ENCODE measurements at places on chromosomes 6 and 20.

GRCh38 chr6:14638435-14638905 lies 520.9 kb downstream of the CD83 start:
- DNase-seq: no peak

DNA sequence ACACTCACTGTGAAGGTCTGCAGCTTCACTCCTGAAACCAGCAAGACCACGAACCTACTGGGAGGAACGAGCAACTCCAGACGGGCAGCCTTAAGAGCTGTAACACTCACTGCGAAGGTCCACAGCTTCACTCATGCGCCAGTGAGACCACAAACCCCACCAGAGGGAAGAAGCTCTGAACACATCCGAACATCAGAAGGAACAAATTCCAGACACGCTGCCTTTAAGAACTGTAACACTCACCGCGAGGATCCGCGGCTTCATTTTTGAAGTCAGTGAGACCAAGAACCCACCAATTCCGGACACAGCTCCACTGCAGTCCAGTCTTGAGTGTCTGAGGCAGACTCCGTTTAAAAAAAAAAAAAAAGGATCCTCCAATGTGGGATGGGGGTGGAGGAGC lies 60.4 kb upstream of the ERVFRD-1 start:
- no peak for DNase-seq

DNA sequence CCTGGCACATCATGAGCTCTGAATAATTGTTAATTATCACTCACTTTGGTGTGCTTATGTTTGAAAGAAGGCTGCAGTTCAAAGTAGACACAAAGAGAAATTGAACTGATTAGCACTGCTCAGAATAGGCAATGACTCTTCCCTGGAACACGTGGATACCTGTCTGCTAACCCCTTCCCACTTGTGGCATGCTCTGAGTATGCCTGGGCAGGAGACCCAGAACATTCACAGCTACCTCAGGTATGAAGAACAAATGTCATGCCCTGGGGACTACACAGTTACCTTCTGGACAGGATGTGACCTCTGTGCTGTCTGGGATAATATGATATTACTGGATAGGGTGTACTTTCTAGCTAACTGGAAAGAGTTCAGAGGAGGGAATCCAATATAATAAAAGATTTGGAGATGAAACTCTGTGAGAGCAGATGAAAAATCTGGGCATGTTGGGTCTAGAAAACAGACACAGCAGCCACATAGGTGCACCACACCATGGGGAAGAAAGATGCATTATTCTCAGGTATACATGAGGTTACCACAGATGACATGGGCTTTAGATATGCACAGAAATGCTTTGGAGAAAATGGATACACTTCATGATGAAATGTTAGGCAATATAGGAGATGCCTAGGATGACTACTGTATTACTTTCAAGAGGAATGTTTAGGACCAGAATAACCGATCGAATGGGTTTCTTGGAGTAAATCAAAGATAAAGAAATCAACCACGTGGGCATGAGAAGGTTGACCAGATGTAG lies 324.2 kb upstream of the PREP start:
- no peak for DNase-seq

DNA sequence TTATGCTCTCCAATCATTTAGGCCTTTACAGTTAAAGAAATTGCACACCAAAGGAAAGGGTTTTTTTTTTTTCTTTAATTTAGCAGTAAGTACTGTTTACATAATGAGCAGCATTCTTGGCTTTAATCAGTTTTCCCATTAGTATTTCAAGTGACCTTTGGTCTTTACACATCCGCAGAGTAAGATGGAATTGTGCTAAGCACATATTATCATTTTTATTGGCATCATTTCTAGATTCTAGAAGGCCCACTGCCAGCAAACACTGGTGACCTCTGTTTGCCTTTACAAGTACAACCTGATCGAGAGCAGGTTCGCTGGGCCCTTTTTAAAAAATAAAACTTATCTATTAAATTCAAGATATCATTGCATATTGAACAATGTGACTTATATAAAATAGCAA lies 104.3 kb downstream of the ADGRG6 start:
- no peak for DNase-seq

GRCh38 chr6:169839898-169840631 lies 88.6 kb downstream of the ERMARD start:
- no peak for DNase-seq

GRCh38 chr20:40197691-40198090 lies 491.3 kb downstream of the MAFB start:
- no peak for DNase-seq

DNA sequence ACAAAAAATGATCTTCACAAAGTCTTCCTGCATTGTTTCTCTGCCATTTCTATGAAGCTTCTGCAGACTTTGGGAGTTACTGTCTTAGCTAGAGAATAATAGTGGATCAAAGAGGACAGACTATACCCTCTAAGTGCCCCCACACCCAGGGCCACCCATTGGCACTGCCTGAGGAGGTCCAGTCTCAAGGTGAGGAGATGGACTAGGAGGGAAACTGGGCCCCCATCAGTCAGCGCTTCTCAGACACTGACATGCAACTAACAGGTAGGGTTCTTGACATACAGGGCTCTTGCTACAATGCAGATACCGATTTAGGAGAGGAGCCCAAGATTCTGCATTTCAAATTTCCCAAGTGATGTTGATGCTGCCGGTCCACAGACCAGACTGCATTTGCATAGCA lies 24.3 kb downstream of the PCNA start:
- DNase-seq: no peak

GRCh38 chr6:154106251-154106650 lies 67.2 kb downstream of the OPRM1 start:
- DNase-seq: no peak

GRCh38 chr6:36020154-36020553 lies 4.3 kb downstream of the SLC26A8 start:
- no peak for DNase-seq

GRCh38 chr6:41051873-41052272 lies 1.1 kb upstream of the APOBEC2 start:
- no peak for DNase-seq

GRCh38 chr6:25583099-25583498 lies 68.9 kb upstream of the SCGN start:
- no peak for DNase-seq

DNA sequence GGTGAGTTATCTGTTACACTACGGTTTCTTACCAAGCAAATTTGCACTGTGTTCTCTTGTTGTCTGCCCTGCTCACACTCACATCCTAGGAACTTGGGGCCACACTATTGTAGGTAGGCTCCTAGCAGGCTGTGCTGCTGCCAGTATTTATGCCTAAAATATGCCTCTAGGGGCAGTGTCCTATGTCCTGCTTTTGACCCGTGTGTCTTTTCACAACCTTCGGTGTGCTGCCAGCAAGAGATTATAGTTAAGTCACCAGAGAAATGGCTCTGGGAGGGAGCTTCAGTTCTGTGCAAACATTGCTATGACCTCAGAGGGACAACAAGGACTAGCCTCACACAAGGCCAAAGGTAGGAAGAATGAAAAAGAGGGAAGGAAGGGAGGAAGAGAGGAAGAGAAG lies 8.9 kb upstream of the TAAR5 start:
- DNase-seq: no peak

Data from activated CD8-positive, alpha-beta memory T cell treated with anti-CD3 and anti-CD28 coated beads for 1 hour (primary cell).